ENCODE measurements at places on chromosomes 2 and 18.

DNA sequence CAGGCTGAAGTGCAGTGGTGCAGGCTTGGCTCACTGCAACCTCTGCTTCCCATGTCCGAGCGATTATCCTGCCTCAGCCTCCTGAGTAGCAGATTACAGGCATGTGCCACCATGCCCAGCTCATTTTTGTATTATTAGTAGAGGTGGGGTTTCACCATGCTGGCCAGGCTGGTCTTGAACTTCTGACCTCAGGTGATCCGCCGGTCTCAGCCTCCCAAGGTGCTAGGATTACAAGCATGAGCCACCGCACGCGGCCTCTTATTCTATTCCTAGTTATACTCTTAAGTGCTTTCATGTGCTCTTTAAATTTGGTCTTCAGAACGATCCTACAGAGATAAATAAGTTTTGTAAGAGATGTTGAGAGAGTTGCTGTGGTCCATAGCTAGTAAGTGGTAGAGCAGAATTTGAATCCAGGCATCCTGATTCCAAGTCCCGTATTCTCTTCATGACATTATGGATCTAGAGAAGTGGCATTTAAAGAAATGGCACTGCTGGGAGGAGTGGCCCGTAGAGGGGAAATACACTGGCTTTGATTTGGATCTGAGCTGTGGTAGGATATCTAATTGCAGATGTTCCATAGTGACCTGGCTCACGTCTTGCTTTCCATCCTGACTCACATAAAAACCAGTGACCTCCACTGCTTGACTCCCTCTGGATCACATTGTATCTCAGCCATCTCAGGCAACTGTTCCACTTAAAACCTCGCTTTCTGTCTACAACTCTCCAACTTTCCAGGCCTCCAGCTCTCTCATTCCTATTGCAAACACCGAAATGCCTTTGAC is 22.8 kb upstream of the ME2 start:
- no peak for DNase-seq

DNA sequence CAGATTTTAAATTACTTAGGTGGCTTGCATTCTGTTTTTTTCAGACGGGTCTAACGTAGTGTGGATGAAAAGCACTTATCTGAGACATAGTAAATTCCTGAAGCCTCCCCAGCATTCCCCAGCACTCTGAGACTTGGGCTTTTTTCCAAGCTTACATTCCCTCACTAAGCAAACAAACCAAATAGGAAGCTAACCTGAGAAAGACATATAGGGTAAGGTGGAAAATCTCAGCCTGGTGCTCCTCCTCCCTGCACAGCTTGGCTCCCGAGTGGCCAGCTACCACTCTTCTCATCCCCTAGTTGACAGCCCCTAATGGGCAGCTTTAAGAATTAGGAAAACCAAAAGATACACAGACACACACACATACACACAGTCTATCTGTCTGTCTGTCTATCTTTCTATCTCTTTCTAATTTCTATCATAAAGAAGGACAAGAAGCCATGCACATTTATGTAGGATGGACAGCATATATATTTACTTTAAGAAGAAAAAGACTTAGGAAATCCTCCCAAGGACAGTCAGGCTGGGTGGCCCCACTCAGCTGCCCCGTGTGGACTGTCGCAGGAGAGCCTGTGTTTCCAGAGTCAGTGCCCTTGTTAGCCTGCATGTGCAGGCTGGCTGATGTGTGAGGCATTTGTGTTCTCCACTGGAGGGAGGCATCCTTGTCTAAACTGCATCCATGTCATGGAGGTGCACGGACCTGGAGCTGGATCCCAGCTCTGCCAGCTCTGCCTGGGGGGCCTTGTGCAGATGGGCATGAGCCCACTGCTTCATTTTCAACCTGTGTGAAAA is 8.2 kb downstream of the CNNM3 start:
- DNase-seq, result no peak

GRCh38 chr2:182248362-182248761 is 178.5 kb downstream of the PDE1A start:
- no peak for DNase-seq

GRCh38 chr2:216315802-216316603 is 56.3 kb downstream of the MARCHF4 start:
- DNase-seq, result peak; percentile 40

GRCh38 chr2:201208563-201209252 is 25.8 kb downstream of the CASP10 start:
- no peak for DNase-seq

DNA sequence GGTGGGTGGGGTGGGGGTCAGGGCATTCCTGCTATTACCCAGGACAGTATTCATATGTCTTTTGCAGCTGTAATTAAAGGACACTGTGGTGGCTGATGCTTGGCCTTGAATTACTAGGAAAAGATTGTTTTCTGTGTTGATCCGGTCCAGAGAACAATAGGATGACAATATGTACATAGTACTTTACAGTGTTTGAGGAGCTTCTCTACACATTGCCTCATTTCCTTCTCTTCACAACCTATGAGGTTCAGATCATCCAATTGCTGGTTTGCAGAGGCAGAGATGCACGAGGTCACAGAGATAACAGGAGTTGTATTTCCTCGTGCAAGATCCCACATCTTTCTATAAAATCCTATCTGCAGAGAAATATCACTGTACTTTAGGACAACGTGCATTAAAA is 119.5 kb downstream of the LIPG start:
- no peak for DNase-seq

DNA sequence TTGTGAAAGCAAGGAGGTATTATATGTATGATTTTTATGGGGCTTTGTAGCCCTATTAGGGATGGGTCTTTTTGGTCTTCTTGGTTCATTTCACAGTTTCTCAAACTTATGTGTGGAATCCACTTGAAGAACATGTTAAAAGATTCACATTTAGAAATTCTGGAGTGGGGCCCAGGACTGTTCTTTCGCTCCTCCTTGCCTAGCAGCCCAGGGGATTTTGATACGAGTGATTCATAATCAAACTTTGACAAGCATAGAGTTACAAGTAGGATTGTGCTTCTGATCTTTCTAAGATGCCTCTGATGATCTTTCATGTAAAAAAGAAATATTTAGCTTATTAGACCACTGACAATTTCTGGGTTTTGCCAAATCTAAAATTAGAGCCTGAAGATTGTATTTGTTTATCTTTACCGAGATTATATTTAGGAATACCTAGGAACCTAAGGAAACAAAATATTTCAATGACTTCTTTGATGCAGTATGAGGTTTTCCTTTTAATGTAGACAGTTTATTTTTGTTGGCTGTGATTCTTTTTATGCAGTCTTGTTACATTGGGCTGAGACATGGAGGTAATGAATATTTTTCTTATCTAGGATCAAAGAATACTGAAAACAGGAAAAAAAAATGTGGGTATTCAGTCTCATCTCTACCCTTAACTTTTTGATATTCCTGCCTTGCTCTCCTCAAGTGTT is 324.0 kb downstream of the PARD3B start:
- no peak for DNase-seq

DNA sequence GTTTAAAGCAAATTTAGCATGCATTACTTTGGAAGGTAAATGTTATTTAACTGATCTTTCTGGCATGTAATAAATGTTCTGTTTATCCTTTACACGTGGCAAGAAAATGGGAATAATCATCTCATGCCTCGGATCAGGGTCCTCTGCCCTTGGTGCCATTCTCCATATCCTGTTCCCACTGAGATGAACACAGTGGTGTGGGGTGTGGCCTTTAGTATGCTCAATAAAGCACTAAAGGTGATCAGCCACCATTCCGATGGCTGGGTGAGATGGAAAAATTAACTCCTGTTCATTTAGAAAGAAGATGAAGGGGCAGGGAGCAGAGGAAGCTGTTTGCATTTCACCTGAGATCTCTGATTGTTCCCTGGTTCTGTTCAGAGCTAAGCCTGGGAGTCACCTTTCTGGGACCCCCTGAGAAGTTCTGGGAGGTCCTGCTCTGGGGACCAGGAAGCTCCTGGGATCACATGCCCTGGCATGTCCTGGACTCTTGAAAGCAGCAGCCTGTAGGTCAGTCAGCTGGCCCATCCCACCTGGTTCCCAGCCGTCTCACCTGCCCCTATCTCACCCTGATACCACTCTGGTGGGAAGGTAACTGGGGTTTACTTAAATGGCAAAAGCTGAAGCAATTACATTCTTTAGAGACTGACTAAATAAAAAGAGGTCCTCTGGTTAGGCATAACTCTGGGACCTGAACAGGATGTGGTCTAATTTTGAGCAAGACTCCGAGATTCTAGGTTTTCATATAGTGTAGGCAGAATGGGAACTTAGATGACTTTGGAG is 288.9 kb upstream of the EPAS1 start:
- no peak for DNase-seq

DNA sequence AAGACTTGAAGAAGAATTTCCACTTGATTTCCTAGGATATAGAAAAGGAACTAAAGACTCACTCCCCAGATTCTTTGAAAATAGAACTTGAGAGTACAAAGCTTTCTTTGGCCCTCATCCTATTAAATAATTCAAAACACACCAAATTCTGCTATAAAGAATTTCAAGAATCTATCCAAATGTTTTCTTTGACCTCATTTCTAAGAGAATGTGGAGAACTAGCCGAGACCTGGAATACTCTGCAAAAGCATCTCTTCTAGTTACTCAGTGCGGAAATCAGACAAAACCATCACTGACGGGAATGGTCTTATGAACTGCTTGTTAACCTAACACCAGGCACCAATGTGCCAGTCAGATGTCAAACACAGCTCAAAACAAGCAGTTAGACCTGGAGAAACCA is 44.2 kb upstream of the ARL5A start:
- DNase-seq, result no peak

GRCh38 chr18:63062246-63062645 is 257.3 kb downstream of the BCL2 start:
- no peak for DNase-seq

GRCh38 chr2:12998685-12999084 is 281.9 kb downstream of the TRIB2 start:
- no peak for DNase-seq

DNA sequence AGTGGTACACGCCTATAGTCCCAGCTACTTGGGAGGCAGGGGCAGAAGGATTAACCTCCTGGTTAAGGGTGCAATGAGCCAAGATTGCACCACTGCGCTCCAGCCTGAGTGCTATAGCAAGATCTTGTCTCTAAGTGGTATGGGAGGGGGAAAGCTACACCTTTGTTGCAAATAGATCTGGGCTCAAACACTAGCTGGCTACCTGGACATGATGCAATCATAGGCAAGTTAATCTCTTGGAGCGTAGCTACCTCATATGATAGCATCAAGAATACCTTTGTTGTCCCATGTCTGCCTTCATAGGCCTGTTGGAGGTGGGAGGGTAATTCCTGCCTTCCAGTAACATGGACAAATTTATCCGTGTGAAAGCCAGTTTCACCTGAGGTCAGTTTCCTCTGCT is 15.7 kb downstream of the KLHL29 start:
- DNase-seq, result peak; percentile 9

DNA sequence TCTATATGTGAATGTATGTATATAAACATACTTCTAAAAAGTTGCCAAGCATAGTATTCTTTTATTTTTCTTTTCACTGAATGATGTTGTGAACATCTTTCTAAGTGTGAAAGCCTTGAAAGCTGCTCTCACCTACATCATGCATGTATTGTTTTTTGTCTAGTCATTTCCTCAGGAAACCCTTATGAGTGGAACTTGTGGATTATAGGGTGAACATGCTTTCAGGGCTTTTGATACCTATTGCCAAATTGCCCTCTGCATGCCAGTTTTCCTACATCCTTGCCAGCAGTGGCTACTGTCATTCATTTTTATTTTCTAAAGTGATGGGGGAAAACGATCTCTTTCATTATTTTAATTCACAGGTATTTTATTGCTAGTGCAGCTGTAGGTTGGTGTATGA is 78.3 kb downstream of the ADAM23 start:
- no peak for DNase-seq

DNA sequence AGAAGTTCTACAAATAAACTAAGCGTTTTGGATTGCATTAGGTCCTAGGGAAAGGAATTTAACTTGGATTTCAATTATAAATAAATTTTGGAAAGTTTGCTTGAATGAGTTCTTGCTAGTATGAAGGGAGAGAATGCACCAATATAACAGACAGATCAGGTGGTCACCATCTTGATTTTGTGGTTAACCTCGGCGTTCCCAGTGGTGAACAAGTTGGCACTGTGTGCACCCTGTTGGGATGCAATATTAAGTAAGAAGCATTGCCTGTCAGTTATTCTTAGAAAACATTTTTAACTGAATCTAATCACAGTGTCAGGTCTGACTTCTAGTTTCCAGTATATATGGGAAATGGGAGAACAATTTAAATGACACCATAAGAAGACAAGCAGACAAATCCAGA is 673.4 kb downstream of the SLC4A3 start:
- DNase-seq, result no peak

- DNase-seq, result no peak
These were observed 52.1 kb downstream of the SLC4A3 start for GRCh38 chr2:219679571-219679970.

Data from LoVo (cell line).